ENCODE measurements at places on chromosomes 3 and 15.

GRCh38 chr15:83955806-83956265, 279.7 kb upstream of the GOLGA6L4 start:
- no peak for DNase-seq

GRCh38 chr3:107525644-107526305, 3.0 kb downstream of the BBX start:
- DNase-seq, result no peak

- no peak for DNase-seq
Observed at GRCh38 chr3:107627962-107628542, 105.3 kb downstream of the BBX start.

- no peak for DNase-seq
Observed at GRCh38 chr3:46895761-46896160, 18.2 kb downstream of the PTH1R start.

DNA sequence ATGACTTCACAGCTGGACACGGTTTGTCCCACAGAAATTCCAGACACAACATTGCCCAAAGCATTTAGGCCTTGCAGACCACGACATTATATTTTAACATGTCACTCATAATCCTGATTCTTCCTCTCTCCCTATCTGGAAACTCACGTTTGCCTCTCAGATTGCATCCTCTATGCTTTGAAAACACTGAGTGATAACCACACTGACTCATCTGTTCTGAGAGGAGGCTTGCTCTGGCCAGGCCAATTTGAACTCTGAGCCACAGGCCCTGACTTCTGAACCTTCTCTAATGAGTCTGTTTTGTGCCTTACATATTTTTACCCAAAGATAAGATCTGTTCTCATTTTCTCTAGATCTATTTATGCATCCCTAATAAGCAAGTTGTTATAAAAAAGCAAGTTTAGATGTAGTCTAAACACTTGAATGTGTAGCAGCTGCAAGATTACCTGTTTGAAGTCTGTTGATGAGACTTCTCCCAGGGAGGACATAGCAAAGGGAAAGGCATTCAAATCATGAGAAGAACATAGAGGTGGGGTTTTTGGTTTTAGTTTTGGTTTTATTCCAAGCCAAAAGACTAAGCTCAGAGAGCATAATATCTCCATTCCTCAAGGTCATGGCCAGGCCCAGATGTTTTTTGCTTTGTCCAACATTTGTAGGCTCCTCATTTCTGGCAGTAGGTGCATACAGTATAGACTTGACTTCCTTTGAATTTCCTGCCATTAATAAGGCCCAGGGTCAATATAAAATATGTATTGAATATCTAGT, 234.4 kb upstream of the LRTM1 start:
- no peak for DNase-seq

- DNase-seq, result no peak
Observed at GRCh38 chr3:4233488-4233887, 69.7 kb upstream of the SETMAR start.

DNA sequence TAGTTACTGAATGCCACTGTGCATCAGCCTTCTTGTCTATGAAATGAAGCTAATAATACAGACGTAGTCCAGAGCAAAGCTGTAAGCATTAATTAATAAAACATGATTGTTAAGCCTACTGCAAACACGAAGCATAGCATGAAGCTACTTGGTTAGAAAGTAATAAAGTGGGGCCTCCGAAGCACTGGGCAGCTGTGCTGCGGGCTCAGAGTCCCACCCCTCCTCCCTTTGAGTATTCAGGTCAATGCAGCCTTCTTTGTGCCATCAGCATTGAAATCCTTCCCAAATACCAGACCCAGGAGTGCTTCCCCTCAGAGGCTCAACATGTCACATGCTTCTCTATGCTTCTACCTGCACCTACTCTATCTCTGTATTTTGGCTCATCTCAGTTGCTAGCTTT, 1112.6 kb downstream of the IGSF11 start:
- DNase-seq, result no peak

GRCh38 chr3:195904368-195904767, 4.0 kb downstream of the TNK2 start:
- no peak for DNase-seq

DNA sequence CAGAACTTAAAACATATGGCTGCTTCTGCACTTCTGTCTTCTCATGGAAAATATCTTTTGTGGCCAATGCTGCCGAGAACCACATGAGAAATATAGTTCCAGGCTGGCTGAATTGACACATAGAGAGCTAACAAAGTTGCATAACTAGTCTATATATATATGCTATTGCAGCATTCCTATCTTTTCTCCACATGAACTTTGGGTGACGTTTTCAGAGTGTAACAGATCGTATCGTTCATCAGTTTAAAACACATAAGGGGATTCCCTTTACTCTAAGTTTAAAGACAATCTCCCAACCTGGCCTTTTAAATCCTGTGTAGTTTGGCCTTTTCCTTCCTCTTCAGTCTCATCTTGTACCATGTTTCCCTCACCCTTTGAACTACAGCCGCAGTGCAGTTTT, 394.2 kb upstream of the CBLB start:
- DNase-seq, result no peak

GRCh38 chr3:118760585-118761290, 273.9 kb downstream of the IGSF11 start:
- DNase-seq, result no peak

- no peak for DNase-seq
Observed at GRCh38 chr3:178665747-178666146, 129.5 kb downstream of the KCNMB2 start.

Measured in cerebellar nuclear complex (tissue), 1 donor.